ENCODE measurements at places on chromosomes 11 and 22.

- DNase-seq = no peak
Measured at GRCh38 chr11:26891501-26891900, 102.4 kb upstream of the FIBIN start.

GRCh38 chr11:16891964-16892363 is 122.2 kb downstream of the PLEKHA7 start:
- no peak for DNase-seq

DNA sequence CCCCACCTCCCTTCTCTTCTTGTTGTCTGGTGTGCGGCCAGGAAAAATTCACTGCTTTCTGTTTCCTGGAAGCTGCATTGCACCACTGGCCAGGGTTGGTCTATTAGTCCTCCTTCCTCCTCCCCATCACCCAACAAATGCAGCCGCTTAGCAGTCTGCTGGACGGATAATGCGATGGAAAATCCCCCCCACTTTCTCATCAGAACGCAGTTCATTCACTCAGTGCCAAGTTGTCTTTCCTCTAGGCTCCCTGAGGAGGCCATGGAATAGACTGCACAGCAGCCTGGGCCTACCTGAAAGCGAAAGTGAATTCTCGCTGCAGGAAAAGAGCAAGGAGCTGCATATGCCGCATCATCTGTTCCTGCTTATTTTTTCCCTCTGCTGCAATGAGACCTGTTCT is 513.6 kb downstream of the METTL15 start:
- no peak for DNase-seq

GRCh38 chr22:17896586-17896985 is 122.3 kb upstream of the BID start:
- DNase-seq = peak; percentile 5

- peak; percentile 39 for DNase-seq
Measured at GRCh38 chr11:85663080-85663752, 1.7 kb downstream of the CREBZF start.

DNA sequence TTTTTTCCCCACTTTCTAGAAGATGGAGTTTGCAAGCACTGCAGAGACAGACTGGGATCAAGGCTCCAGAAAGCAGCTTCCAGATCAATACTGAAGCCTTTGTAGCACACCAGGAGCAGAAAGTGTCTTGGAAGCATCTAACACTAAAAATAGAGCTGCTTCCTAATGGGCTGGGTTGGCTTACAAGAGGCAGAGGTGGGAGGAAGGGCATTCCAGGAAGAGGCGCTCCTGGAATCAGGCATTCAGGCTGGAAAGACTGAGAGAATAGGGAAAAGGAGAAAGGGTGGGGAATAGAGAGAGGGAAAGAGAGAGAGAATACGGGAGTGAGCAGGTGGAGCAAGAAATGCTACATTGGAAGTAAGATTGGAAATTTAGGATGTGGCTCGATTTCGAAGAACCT is 395.9 kb downstream of the OPCML start:
- no peak for DNase-seq

DNA sequence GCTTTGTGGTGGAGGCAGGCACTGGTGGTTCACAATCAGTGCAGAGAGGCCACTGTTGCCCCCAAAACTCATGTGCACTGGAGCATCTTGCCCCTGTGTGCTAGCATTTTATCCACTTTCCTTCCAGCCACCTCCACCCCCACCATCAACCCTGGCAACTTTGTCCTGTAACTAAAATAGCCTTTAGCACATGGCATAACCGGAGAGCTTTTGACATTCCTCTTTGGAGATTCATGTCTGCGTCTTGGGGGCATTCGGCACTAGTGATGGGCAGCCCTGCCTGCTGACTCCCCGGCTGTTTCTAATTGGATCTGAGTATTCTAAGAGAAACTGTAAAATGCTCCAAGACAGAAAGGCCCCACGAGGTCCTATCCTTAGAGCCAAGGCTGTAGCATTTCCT is 15.8 kb downstream of the SHISA8 start:
- DNase-seq = no peak

DNA sequence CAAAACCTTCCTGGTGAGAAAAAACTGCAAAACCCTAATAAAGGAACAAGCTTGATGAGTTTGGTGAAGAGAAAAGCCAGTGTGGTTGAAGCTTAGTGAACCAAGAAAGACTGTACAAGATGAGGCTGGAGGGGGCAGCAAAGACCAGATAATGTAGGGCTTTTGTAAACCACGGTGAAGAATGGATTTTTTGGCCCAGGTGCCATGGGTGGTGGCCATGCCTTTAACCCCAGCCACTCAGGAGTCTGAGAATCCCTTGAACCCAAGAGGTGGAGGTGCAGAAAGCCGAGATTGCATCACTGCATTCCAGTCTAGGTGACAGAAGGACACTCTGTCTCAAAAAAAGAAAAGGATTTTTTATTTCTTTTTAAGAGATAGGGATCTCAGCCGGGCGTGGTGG is 5.0 kb upstream of the ZDHHC5 start:
- no peak for DNase-seq

DNA sequence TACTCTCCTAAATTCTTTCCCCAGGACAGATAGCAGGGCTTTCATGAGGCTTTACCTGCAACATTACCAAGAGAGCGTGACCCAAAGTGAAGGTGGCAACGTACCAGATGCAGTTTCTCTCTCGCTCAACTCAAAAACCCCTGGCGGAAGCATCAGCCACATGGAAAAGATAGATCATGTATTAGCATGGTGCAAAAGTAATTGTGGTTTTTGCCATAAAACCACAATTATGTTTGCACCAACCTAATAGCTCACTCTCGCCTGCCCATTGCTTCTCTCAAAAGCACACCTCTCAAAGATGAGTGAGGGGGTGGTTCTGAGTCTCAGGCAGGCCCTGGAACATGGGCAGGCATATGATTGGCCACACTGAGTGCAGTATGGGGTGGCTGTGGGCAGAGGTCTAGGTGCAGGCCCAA is 7.0 kb downstream of the MS4A6A start:
- DNase-seq = no peak

GRCh38 chr22:21726650-21727049 is 8.9 kb downstream of the YPEL1 start:
- peak; percentile 4 for DNase-seq

GRCh38 chr11:127061947-127062346 is 61.4 kb upstream of the KIRREL3 start:
- DNase-seq = no peak

DNA sequence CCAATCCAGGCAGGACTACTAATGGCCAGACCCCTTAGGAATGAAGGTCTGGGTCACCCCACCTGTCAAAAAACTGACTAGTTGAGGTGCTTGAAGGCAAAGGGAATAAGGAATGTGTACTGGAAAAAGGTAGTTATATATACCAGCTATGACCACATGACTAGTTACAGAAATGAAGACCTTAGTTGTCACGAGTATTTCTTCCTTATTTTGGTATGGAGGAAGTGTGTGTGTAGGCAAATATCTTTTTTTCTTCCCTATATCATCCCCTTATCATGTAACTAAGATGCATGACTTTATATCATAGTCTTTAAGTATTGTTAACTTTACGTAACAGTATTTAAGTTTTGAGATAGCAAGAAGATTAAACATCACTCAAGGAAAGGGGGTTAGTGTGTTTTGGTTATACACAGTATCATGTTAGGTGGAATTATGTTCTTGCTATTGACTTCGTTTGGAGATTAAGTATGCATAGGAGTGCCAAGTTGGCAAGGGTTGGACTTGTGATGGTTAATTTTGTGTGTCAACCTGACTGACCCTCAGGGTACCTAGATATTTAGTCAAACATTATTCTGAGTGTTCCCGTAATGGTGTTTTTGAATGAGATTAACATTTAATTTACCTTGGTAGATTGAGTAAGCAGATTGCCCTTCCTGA is 38.2 kb upstream of the NARS2 start:
- DNase-seq = no peak

DNA sequence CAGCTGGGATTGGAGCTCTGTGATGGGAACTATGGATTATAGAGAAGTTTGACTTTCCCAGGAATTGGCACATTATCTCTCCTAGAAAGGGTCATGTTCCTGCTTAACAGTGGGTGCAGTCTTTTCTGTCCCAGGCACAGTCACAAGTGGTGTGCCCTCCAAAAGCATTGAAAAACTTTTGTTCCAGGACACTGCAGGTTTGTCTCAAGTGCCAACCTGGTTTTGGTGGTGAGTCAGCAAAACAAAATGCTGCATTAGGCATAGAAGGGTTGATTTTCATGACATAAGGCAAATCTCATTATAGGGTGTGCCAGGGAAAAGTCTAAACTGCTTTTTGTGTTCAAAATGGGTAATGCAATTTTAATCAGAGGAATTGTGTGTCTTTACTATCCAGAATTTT is 4.9 kb downstream of the HTATIP2 start:
- no peak for DNase-seq

- no peak for DNase-seq
Measured at GRCh38 chr22:21693999-21694341, 28.2 kb downstream of the PPIL2 start.
